Activated CD4-positive, CD25-positive, alpha-beta regulatory T cell treated with anti-CD3 and anti-CD28 coated beads, Interleukin-2, amount 50 U/mL, for 72 hours (primary cell): ENCODE measurements at places on chromosomes 1 and 21.
A peak's percentile ranks its signal among the peaks of the same experiment; 100 is the strongest.

DNA sequence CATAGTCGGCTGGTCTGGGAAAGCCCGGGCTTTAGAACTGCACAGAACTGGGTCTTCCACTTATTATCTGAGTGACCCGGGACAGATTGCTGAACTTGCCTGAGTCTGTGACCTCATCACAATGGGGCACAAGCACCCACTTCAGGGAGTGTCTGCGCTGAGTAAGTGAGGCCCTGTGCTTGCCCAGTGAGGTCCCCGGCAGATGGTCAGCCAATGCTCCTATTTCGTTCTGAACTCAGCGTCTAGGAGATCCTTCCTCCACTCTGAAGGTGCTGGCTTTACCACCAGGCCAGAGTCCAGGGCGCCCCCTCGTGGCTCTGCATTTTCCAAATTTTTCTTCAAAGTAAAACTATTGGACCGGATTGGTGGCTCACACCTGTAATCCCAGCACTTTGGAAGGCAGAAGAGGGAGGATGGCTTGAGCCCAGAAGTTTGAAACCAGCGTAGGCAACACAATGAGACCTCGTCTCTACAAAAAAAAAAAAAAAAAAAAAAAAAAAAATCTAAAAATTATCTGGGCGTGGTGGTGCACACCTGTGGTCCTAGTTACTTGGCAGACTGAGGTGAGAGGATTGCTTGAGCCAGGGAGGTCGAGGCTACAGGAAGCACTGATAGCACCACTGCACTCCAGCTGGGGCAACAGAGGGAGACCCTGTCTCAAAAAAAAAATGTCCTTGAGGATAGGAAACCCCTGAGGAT lies 61.7 kb downstream of the FCRL5 start:
- DNase-seq = peak; percentile 63

- DNase-seq = no peak
Measured at GRCh38 chr1:167617153-167618147, 12.6 kb upstream of the RCSD1 start.

- DNase-seq = no peak
Measured at GRCh38 chr1:13725714-13726175, 25.8 kb downstream of the PRDM2 start.

GRCh38 chr1:107378866-107379265 lies 238.0 kb downstream of the NTNG1 start:
- no peak for DNase-seq

DNA sequence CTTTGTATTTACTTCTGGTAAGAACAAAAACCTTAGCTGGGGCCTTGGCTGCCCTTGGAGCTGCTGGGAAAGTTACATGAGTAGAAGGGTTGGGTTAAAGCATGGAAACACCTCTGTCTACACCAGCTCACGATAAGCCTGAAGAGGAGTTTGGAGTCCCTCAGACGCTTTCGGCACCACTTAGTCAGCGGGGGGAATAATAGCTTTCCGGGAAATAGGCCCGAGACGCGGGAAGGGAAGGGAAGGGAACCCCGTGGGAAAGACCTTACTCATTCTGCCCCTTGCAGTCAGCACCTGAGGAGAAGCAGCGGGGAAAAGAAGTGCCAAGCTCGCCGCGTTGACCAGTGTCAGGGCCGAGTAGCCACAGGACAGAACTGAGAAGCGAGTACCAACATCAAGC lies 66.4 kb upstream of the PDE9A start:
- DNase-seq = no peak

DNA sequence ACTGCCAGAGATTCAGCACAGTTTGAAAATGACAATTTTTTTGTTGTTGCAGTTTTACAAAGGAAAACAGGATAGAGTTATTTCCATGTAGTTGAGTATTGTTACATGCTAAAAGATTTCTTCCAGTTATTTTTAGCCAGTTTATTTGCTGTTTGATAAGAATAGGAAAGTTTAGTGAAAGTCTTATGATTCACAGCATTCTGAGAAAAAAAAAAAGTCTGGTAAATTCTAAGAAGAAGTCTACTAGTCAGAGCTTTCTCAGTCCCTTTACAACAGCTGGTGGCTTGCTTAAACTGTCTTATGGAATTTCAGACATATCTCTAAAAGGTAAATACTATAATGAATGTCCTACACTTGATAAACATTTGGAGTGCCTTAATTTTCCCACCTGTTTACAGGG lies 341.7 kb downstream of the DSCAM start:
- no peak for DNase-seq
